ENCODE measurements at places on chromosomes 3 and 15.

DNA sequence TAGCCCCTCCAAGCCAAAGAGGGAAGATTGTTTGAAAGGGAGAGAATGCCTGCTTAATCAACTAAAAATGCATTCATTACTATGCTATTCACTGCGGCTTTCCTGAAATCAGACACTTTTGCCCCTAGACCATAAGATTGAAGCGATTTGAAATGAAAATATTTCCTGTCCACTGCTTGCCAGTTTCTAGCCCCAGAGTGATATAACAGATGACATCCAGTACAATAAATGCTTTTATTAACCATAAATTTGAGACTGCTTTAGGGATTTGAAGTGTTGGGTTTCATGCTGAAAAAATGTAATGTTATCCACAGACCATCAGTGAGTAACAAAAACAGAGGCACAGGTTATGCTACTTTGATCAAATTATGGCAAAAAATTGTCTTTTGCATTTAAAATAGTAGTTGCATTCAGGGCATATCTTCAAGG, 14.1 kb downstream of the IL17RD start:
- DNase-seq = no peak

DNA sequence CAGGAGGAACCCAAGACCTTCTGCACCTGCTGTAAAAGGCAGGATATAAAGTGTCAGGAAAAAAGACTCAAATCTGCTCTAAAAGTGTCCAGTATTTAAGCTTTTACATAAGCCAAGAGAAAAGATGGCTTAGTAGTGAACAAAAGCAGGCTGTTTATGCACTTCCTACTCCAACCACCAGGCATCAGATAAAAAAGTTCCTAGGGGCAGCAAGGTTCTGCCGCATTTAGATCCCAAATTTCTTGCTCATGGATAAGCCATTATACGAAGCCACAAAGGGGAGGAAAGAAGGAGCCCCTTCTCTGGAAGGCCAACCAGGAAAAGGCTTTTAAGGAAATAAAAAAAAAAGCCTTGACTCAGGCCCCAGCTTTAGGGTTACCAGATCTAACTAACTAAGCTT, 10.6 kb upstream of the SLC9C1 start:
- DNase-seq = no peak

DNA sequence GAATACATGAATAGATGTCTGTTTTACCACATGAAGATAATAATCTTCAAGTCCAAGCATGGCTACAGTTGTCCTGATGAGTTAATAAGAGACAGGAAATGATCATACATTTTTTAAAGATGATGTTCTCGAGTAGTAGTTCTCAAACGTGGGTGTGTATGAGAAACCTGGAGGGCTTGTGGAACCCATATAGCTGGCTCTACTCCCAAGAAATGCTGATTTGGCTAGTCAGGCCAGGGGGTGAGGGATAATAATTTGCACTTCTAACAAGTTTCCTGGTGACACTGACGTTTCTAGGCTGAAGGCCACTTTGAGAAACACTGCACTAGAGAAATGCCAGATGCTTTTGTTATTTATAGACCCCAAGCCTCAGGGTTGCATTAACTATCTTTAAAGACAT, 37.0 kb downstream of the ROPN1B start:
- DNase-seq = no peak

GRCh38 chr3:8593021-8593827, 51.4 kb downstream of the SSUH2 start:
- no peak for DNase-seq

DNA sequence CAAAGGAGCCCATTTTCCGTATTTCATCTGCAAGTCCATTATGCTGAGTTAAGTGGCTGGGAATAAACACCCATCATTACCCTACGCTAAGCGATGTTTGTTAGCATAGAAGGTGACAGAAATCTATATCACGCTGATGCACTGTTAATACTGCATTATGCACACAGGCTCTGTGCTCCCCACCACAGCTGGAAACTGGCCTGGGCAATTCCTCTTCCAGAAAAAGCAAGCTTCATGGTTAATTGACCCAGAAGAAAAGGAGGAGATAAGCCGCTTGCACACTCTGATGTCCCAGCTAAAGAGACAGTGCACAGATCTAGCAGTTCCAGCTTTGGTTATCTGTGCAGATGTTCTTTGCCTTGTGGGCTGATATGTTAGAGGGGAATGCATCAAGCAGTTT, 232.6 kb downstream of the NTRK3 start:
- DNase-seq = no peak

GRCh38 chr3:196431181-196432136, 768 bp downstream of the UBXN7 start:
- no peak for DNase-seq
